ENCODE measurements at places on chromosomes 16 and 17. TPM values are rescaled to one million over a fixed set of nuclear protein-coding genes. Genes with fewer than 3 reads are reported as not detected.
A peak's percentile ranks its signal among the peaks of the same experiment; 100 is the strongest.

Gene CX3CL1
- 21.8 TPM for total RNA-seq

Gene CCL5
- total RNA-seq = 15.9 TPM

Gene TBC1D16
- total RNA-seq = 41.6 TPM

DNA sequence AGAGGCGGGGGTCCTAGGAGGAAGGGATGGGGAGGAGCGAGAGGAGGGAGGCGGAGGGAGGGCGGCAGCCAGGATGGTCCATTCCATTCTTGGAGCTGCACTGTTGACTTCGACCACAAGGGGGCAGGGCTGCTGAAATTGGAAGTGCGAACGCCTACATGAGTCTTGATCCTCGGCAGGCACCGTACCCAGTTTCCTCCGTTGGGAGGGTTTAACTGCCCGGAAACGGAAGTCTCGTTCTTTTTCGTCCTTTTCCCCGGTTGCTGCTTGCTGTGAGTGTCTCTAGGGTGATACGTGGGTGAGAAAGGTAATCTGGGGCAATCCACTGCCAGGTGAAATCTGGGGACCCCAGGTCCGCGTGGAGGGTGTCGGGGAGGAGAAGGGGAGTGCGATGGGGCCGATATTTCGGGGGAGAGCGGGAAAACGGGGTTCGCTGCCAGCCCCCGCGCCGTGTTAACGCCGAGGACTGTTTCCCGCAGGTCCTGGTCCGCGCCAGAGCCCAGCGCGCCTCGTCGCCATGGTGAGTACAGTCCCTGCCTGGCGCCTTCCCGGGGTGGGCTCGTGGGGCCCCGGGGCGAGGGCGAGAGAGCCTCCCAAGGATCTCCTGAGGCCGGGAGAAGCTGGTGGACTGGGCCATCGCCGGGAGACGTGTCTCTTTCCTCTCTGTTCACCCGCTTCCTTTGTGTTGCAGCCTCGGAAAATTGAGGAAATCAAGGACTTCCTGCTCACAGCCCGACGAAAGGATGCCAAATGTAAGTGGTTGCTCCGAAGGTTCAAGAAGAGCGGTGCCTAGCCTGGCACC lies at the start of gene RPL38:
RPL38 (plus strand) TSS at position 240 of the 802 bp plus-strand sequence; CDS start at position 518, 278 bp downstream.
- peaks cover 24% of the 10 kb centered on the region for H3K36me3 ChIP-seq
- peak; percentile 87 for DNase-seq
- H3K4me1 ChIP-seq = peaks cover 31% of the 10 kb centered on the region

DNA sequence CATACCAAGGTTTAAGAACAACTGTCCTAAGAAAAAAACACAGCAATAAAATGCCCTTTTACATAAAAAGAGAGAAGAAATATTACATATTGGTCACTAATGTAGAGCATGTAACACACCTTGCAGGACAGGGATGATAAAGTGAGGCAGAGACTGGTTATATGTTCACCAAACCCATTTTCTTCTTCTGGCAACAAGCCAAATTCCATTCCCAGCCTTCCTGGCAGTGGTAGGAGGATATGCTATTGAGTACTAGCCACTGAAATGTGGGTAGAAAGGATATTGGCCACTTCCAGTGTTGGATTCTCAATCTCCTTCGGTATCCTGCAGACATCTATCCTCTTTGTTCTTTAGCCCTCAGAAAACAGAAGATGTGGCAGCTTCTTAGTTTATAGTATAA lies 105.2 kb upstream of the SHISA6 start:
- no peaks in the 10 kb centered on the region for H3K4me1 ChIP-seq
- H3K36me3 ChIP-seq = no peaks in the 10 kb centered on the region
- H3K4me3 ChIP-seq = no peak overlapping the region

- peaks cover 12% of the 10 kb centered on the region for H3K4me1 ChIP-seq
- no peaks in the 10 kb centered on the region for H3K27me3 ChIP-seq
Observed at GRCh38 chr17:7437950-7438614, 1.2 kb upstream of the FGF11 start.

DNA sequence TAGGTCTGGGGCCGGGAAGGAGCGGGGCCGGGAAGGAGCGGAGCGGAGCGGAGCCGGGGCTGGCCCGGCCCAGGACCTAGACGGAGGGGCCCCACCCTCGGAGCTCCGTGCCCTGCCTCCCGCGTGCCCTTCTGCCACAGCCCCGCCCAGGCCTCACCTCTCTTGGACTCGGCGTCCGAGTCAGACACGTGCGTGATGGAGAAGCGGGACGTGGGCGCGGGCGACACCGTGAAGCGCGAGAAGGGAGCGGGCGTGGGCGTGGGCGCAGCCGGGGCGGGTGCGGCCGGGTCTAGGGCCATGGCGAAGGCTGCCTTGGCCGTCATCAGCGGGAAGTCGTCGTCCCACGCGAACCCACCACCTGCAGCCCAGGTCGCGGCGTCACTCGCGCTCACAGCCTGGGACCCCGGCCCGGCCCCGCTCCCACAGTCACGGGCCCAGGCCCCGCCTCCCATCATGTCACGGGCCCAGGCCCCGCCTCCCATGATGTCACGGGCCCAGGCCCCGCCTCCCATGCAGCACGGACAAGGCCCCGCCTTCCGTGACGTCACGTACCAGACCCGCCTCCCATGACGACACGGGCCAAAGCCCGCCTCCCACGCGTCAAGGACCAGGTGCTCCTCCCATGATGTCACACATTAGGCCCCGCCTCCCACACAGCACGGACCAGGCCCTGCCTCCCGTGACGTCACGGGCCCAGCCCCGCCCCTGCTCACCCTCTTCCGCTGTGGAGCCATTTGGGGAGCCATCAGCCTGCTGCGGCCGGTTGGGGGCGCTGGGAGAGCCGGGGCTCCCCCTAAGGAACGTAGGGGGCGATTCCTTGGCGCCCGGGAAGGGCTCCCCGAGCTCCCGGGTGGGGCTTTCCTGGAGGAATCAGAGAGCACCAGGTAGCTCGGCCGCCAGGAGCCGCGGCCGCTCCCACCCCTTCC lies 45.8 kb upstream of the PVALEF start:
- no peaks in the 10 kb centered on the region for H3K27me3 ChIP-seq
- no peaks in the 10 kb centered on the region for H3K36me3 ChIP-seq
- peaks cover 34% of the 10 kb centered on the region for H3K4me1 ChIP-seq
- peak overlapping the region; percentile 52 for H3K4me3 ChIP-seq
- DNase-seq = peak; percentile 78
- peak overlapping the region; percentile 48 for H3K27ac ChIP-seq

GRCh38 chr16:72889616-72890582 lies 158.0 kb downstream of the ZFHX3 start:
- H3K4me3 ChIP-seq = no peak overlapping the region
- no peaks in the 10 kb centered on the region for H3K27me3 ChIP-seq
- H3K4me1 ChIP-seq = no peaks in the 10 kb centered on the region
- DNase-seq = no peak
- H3K36me3 ChIP-seq = no peaks in the 10 kb centered on the region
- H3K27ac ChIP-seq = no peak overlapping the region

DNA sequence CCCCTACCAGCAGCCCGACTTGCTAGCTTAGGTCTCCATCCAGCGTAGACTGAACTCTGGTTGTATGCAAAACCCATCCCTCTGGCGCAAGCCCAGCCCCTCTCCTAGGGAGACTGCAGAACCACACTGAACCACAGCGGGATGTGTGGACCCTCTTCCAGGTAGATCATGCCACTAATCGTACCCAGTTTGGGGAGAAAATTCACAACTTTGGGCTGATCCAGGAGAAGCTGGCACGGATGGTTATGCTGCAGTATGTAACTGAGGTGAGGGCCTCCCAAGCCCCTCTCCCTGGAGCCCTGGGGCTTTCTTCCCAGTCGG lies 3.2 kb downstream of the ACADVL start:
- peaks cover 62% of the 10 kb centered on the region for H3K4me1 ChIP-seq
- H3K4me3 ChIP-seq = no peak overlapping the region
- H3K36me3 ChIP-seq = peaks cover 5% of the 10 kb centered on the region
- no peak for DNase-seq
- H3K27me3 ChIP-seq = no peaks in the 10 kb centered on the region

DNA sequence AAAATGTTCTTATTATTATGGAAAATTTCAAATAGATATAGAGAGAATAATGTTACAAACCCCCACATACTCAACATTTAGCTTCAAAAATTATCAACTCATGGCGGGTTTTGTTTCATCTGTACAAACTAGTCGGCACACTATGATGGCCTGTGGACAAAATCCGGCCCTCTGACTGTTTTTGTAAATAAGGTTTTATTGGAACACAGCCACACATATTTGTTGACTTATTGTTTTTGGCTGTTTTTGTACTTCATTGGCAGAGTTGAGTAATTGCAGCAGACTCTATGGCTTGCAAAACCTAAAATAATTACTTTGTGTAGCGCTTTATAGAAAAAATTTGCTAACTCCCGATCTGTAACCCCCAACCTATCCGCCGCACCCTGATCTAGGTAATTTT lies 41.4 kb upstream of the CLEC18A start:
- no peak for DNase-seq
- no peaks in the 10 kb centered on the region for H3K36me3 ChIP-seq
- no peak overlapping the region for H3K27ac ChIP-seq
- no peaks in the 10 kb centered on the region for H3K4me1 ChIP-seq
- H3K4me3 ChIP-seq = no peak overlapping the region

DNA sequence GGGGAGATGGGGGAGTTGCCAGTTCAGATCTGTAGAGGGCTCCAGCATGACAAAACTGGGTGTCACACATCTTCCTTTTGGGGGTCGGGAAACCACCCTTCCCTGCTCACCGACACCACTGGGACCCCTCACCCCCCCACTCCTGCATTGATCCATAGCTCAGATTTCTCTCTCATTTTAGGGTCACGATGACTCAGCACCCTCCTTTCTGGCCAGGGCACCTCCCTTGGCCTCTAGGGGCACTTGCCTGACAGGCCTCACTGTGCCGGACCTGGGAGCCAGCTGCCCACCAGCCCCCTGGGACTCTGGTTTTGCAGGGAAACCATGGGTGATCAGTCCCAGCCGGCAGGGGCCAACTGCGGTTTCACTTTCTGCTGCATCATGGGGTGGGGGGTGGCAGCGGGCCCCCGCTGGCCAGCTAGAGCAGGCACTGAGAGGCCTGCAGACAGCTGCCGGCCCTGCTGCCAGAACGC lies 239.4 kb downstream of the MRTFB start:
- no peak for DNase-seq
- H3K27ac ChIP-seq = peak overlapping the region; percentile 93
- no peaks in the 10 kb centered on the region for H3K27me3 ChIP-seq
- H3K36me3 ChIP-seq = no peaks in the 10 kb centered on the region

- no peaks in the 10 kb centered on the region for H3K4me1 ChIP-seq
- no peak overlapping the region for H3K4me3 ChIP-seq
- DNase-seq = no peak
- H3K27me3 ChIP-seq = no peaks in the 10 kb centered on the region
Observed at GRCh38 chr17:32971171-32971570, 20.5 kb upstream of the SPACA3 start.

DNA sequence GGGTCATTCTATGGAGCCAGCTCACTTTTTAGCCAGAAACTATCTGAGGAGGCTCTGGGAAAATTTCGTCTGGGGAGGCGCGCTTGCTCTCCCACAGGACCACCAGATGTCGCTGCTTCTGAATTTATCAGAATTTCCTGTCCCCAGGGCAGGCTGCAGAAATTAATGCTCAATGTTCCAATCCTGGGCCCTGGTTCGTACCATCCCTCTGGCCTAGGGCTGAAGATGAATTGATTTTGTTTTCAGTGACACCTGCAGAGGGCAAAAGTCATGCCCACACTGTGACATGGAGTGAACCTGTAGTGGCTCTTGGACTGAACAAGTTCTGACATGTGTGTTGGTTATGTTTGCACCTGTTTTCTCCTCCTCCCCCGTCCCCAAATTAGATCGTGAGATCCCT lies 482.6 kb downstream of the NPIPA7 start:
- peak; percentile 46 for DNase-seq
- no peaks in the 10 kb centered on the region for H3K36me3 ChIP-seq

DNA sequence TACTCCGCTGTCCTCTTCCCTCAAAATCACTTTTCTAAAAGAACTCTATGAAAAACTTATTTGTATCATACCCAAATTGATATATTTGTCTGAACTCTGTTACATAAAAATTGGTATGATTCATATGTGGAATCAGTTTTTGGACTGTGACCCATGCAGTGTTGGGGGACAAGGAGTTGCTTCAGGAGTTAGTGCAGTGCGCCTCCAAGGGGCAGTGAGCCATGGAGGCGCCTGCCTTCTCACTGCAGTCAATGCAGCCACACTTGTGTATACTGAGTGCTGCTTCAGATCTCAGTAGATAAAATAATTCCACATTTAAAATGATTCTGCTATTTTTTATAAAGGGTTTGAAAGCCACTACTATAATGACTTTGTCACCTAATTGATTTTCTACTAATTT lies 32.5 kb downstream of the DGKE start:
- H3K4me3 ChIP-seq = no peak overlapping the region
- H3K27ac ChIP-seq = no peak overlapping the region
- no peaks in the 10 kb centered on the region for H3K27me3 ChIP-seq
- H3K36me3 ChIP-seq = peaks cover 15% of the 10 kb centered on the region
- DNase-seq = no peak
- no peaks in the 10 kb centered on the region for H3K4me1 ChIP-seq

GRCh38 chr16:10368969-10369551 lies 16.8 kb upstream of the ATF7IP2 start:
- H3K27ac ChIP-seq = no peak overlapping the region
- no peak for DNase-seq
- H3K4me3 ChIP-seq = no peak overlapping the region
- H3K4me1 ChIP-seq = no peaks in the 10 kb centered on the region
- H3K36me3 ChIP-seq = no peaks in the 10 kb centered on the region
- H3K27me3 ChIP-seq = no peaks in the 10 kb centered on the region

DNA sequence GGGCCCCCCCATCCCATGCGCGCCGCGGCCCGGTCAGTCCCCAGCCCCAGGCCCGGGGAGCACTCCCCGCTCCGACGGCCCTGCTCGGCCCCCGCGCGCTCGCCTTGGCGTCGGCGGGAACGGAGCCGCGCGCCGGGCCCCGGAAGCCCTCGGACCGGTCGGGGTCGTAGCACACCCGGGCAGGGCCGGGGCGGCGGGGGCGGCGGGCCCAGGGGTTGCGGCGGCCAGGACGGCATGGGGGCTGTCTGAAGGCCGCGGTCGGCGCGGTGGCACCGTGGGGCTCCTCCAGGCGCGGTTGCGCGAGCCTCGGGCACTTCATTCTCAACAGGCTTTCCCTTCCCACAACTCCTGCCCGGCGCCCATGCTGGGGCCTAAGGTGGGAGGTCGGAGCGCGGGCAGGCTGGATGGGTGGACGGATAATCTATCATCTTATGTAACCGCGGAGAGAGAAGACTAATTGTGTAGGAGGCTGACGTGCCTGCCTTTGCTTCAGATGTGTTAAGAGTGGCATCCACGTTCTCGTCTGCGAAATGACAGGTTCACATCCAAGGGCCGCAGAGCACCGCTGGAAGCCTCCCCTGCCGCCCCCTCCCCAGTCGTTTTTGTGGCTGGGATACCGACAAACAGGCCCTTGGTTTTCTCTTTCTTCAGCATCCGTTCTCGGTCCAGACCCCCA lies 708 bp downstream of the BAIAP2 start:
- peaks cover 7% of the 10 kb centered on the region for H3K36me3 ChIP-seq
- peak overlapping the region; percentile 87 for H3K4me3 ChIP-seq
- peak overlapping the region; percentile 99 for H3K27ac ChIP-seq
- no peaks in the 10 kb centered on the region for H3K27me3 ChIP-seq
- no peak for DNase-seq
- H3K4me1 ChIP-seq = peaks cover 35% of the 10 kb centered on the region

- DNase-seq = no peak
- H3K27ac ChIP-seq = no peak overlapping the region
Observed at GRCh38 chr17:1126801-1127550, 52.8 kb downstream of the ABR start.

GRCh38 chr16:85448557-85449190 lies 164.4 kb upstream of the GSE1 start:
- no peaks in the 10 kb centered on the region for H3K36me3 ChIP-seq
- H3K4me3 ChIP-seq = no peak overlapping the region
- H3K27ac ChIP-seq = no peak overlapping the region
- peaks cover 21% of the 10 kb centered on the region for H3K4me1 ChIP-seq

All from Panc1 (cell line).